ENCODE measurements at places on chromosomes 5 and 9.

GRCh38 chr9:112110094-112110776, 64.9 kb downstream of the SUSD1 start:
- no peak for DNase-seq

DNA sequence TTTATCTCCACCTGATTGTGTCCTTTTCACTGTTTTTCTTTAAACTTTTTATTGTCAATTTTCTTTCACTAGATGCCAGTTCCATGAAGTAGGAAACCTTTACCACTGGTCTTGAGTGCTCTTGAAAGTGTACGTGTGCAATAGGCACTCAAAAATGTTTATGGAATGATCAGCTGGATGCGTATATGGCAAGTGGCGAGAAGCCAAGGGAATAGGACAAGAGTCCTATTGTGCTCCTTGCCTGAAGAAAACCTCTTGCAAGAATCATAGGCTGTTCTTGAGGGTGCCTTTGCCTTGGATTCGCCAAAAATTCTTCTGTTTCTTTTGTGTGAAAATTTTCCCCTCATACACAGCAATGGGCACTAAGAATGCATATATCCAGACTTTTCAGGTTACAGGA, 97.7 kb downstream of the GHR start:
- no peak for DNase-seq

DNA sequence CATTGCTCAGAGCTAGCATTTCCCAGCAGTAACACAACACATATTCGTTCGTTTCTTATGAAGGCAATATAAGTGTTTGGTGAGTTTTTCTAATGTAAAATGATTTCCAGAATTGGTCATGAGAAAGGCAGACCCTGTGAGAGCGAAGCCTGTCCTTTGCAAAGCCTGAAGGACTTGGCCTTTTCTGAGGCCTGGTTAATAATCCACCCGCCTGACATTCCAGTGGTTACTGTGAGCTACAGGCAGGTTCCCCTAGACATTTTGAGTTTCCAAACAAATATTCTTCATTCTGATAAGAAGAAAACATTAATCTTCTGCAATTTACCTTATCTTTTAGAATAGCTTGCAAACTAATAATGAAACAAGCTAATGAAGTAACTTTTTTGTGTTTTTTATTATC, 38.0 kb downstream of the ADAMTS16 start:
- DNase-seq: no peak

DNA sequence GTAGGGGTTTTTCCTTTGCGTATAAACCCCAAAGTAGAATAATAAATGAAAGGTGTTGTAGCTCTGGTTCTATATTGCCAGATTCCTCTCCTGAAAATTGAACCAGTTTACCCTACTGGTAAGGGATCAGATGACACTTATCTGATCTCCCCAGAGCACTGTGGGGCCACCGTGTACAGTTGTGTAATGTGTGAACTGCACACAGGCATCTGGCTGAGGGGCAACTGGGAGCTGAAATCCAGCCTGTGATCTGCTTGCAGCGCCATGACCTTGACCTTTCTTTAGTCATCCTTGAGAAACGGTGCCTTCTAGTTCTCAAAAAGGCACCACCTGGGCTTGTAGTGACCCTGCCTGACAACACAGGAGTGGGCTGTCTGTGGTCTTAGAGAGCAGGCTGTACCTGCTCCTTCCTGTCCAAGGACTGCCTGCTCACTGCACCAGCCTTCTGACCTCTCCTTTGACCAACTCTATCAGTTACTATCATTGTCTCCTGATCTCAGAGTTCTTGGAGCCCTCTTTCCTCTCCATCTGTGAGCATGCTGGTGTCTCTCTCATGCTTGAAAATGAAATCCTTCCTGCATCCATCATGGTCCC, 40.2 kb downstream of the PDE6A start:
- DNase-seq: no peak

DNA sequence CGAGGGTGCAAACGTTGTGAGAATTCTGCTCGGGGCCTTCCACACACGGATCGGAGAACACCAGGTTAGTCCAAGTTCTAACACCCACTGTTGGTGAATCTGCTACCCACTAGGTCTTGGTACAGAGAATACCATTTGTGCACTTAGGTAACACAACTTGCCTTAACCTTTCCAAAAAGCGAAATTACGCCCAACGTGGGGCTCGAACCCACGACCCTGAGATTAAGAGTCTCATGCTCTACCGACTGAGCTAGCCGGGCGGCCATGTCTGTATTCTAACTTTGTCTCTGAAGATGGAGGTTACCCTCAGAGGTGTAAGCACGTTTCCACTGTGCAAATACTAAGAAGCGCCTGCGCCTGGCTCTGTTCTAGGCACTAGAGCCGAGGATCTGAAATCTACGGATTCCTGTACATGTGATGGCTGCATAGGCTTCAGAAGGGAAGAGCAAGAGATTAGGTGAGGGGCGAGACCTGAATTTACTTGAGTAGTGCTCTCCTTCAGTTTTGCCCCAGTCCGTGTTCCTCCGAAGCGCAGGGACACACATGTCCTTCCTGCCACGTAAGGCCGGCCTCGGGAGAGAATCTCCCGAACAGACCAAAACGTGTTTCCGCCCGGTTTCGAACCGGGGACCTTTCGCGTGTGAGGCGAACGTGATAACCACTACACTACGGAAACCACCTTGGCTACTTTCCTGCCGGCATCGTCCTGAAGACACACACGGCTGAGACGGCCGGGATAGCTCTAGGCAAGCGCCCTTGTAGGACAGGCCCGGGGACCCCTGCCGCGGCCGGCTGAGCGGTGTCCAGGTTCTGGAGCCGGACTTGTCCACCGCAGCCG, 1.1 kb upstream of the TRIM41 start:
- DNase-seq: peak; percentile 96

DNA sequence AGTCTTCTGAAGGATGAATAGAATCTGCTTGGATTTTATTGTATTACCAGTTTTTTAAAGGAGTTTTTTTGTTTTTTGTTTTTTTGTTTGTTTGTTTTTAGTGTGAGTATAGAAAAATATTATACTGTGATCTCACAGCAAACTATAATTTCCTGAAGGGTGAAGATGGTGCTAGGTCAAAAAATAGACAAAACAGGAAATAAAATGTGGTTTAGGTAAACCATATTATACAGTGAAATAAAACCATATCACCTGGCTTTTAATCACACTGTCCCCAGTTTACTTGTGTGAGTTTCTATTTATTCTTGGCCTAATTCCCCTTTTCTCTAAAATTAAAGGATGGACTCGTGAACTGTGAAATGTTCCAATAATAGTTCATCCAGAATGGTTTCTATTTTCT, 841.3 kb upstream of the CTNND2 start:
- no peak for DNase-seq

DNA sequence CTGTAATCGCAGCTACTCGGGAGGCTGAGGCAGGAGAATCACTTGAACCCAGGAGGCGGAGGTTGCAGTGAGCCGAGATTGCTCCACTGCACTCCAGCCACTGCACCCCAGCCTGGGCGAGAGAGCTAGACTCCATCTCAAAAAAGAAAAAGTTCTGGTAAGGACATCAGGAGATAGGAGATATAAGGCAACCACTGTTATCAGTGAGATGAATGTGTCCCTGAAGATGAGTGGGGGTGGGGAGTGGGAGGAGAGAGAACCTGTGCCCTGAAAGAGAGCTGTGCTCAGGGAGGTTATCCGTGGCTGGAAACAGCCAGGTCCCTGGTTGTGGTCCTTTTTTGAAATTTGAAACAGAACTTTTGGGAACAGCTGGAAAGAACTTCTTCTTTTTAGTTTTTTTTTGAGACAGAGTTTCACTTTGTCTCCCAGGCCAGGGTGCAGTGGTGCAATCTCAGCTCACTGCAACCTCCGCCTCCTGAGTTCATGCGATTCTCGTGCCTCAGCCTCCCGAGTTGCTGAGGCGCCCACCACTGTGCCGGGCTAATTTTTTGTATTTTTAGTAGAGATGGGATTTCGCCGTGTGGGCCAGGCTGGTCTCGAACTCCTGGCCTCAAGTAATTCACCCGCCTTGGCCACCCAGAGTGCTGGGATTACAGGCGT, 2.6 kb downstream of the PTPA start:
- DNase-seq: no peak

GRCh38 chr5:127596501-127596900, 52.4 kb upstream of the CTXN3 start:
- no peak for DNase-seq

DNA sequence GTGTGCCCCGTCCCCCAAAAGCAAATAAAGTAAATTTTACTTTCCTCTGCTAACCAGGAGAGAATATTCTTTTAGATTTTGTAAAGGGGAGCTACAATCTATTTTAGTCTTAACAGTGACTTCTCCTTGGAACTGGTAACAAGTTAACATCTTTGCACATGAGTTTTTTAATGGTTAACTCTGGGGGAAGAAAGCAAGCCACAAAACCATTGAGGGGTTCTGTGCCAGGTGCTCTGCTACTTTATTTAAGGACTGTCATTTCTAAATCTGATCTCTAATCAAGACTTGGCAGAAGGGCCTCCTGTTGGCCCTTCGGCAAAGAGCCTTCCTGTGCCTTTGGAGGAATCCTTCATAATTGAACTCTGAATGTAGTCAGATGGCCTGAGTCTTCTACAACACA, 153.4 kb downstream of the SLC12A2 start:
- no peak for DNase-seq

DNA sequence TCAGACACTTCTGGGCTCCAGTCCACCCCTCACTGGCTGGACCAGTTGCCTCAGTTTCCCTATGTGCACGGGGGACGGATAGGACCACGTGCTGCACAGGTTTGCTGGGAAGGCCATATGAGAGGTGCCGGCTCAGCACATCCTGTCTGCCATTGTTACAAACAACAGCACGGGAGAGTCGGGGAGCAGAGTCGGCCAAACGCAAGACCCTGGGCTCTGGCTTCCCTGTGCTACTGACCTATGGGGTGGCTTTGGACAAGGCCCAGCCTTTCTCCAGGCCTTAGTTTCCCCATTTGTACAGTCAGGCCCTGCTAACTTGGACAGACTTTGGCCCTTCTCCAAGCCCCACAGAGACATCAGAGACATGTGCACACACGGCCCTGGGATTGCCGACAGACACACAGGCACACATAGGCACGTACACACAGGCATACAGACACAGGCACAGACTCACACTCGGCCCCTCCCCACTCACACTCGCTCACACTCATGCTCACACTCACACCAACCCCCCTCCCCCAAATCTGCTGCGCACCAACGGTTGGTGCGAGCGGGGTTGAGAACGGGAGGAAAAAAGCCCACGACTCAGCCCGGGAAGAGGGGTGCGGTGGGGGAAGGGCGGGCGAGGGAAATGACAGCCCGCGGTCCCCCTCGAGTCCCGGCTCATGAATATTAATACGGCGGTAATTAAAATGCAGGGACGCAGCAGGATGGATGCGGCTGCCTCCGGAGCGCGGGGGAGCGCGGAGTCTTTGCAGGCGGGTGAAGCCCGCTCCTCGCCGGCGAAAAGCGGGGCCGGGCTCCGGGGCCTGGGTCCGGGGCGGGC, 133.0 kb downstream of the C9orf50 start:
- no peak for DNase-seq

DNA sequence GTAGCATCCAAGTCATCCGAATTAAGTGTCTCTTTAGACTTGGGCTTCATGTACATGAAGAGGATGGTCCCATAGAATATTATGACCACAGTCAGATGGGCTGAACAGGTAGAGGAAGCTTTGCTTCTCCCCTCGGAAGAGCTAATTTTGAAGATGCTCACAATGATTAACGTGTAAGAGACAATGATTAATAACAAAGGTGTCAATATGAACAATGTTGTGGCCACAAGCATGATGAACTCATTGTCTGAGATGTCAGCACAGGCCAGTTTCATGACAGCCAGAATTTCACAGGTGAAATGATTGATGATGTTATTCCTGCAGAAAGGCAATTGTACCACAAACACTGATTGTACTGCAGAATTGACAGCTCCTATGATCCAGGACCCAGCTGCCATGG, 626 bp downstream of the OR13C2 start:
- DNase-seq: no peak
